Adipocyte (in vitro differentiated cells): ENCODE measurements at places on chromosomes 7 and 10.

GRCh38 chr10:57898231-57898630 lies 369.5 kb downstream of the IPMK start:
- no peak for DNase-seq

- no peak for DNase-seq
Observed at GRCh38 chr7:72710983-72711382, 117.0 kb downstream of the TYW1B start.

- no peak for DNase-seq
Observed at GRCh38 chr10:74139981-74140380, 10.6 kb downstream of the AP3M1 start.

GRCh38 chr10:94083662-94084265 lies 90.0 kb downstream of the PLCE1 start:
- DNase-seq, result no peak

DNA sequence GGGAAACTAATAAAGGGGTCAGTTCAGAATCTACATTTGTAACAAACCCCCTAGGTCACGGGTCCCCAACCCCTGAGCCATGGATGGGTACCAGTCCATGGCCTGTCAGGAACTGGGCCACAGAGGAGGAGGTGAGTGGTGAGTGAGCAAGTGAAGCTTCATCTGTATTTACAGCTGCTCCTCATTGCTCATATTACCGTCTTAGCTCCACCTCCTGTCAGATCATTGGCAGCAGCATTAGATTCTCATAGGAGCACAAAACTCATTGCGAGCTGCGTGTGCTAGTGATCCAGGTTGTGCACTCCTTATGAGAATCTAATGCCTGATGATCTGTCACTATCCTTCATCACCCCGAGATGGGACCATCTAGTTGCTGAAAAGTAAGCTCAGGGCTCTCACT lies 88.4 kb upstream of the MPP7 start:
- DNase-seq, result no peak

GRCh38 chr7:66352071-66352470 lies 146.9 kb downstream of the TPST1 start:
- no peak for DNase-seq

- DNase-seq, result no peak
Observed at GRCh38 chr10:42768581-42769152, 13.9 kb upstream of the BMS1 start.

DNA sequence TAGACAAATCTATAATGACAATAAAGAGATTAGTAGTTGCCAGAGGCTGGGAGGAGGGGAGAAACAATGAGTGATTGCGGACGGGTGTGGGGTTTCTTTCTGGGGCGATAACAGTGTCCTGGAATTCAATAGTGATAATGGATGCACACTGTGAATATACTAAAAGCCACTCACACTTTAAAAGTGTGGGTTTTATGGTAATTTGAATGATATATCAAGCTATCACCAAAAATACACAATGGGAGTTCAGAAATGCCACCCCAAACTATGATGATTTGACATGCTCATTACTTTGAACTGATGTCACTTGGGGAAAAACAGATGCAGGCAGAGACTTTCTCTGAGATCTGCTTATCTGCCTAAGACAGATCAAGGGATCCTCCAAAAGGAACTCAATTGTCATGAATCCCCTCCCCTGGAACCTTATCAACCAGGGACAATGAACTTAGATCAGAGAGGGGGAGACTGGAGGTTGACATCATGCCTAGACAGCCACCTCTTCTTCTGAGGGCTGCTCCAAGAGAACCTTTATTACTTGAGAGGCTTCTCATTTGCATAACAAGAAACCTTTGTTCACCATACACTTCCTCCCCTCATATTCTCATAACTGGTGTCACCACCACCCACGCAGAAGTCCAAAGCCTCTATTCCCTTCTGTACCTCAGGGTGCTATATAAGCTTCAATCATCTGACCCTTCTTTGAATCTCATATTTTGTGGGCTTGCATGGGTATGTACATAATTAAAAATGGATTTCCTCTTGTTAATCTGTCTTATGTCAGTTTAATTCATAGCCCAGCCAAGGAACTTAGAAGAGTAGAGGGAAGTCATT lies 14.8 kb upstream of the ZC3HAV1 start:
- no peak for DNase-seq

GRCh38 chr10:101567165-101568006 lies 20.7 kb downstream of the POLL start:
- no peak for DNase-seq

DNA sequence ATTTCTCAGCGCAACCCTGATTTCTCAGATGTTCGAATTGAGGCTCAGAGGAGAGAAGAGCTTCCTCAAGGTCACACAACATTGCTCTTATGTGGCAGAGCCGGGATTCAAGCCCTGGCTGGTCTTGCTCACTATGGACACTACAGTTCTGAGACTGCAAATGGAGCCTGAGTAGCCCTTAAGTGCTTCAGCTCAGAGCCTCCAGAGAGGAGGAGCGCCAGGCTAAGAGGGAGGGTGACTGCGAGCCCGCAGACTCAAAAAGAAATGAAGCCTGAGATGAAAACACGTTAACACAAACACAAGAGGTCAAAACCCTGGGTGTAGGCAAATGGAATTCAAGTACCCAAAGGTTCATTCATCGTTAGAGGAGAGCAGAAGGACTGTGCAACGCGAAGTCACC lies 13.9 kb downstream of the ARHGAP22 start:
- no peak for DNase-seq

GRCh38 chr7:44808914-44809393 lies 12.5 kb downstream of the PPIA start:
- DNase-seq, result no peak
